ENCODE measurements at places on chromosomes 7 and 10.
A peak's percentile ranks its signal among the peaks of the same experiment; 100 is the strongest.

GRCh38 chr7:2461268-2462026, 14.8 kb downstream of the GRIFIN start:
- no peak for DNase-seq

DNA sequence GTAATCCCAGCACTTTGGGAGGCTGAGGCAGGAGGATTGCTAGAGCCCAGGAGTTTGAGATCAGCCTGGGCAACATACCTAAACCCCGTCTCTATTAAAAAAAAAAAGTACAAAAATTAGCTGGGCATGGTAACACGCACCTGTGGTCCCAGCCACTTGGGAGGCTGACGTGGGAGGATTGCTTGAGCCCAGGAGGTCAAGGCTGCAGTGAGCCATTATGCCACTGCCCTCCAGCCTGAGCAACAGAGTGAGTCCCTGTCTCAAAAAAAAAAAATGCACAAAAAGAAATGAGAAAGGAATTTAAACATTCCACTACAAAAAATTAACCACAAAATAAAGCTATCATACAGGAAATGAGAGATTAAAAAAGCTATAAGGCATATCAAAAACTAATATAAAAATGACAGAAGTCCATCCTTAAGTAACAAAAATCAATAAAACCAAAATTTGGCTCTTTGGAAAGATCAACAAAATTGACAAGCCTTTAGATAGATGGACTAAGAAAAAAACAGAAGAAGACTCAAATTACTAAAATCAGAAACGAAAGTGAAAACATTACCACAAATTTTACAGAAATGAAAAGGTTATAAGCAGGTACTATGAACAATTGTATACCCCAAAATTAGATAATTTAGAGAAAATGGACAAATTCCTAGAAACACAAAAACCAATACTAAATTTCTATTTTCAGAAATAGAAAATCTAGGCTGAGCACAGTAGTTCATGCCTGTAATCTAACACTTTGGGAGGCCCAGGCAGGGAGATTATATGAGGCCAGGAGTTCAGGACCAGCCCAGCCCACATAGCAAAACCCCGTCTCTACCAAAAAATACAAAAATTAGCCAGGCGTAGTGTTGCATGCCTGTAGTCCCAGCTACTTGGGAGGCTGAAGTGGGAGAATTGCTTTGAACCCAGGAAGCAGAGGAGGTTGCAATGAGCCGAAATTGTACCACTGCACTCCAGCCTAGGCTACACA, 42.4 kb upstream of the NANOS1 start:
- DNase-seq = no peak

GRCh38 chr10:6171881-6172695, 30.6 kb upstream of the PFKFB3 start:
- peak; percentile 85 for DNase-seq

DNA sequence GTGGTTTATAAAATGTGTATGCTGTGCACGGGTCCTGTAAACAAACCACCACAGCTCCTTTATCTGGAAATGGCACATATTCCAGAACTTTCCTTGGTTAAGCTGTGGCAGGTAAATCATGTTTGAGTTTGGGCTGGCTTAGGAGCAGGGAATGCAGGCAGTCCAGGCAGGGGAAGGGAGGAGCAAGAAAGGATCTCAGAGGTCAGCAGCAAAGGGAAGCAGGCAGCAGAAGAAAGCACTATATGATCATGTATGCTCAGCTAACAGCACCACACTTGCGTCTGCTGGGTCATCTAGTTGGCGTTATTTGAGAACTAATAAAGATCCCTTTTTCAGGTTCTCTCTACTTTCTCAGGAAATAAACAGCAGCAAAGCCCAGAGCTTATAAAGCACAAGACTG, 7.8 kb downstream of the ICA1 start:
- no peak for DNase-seq

DNA sequence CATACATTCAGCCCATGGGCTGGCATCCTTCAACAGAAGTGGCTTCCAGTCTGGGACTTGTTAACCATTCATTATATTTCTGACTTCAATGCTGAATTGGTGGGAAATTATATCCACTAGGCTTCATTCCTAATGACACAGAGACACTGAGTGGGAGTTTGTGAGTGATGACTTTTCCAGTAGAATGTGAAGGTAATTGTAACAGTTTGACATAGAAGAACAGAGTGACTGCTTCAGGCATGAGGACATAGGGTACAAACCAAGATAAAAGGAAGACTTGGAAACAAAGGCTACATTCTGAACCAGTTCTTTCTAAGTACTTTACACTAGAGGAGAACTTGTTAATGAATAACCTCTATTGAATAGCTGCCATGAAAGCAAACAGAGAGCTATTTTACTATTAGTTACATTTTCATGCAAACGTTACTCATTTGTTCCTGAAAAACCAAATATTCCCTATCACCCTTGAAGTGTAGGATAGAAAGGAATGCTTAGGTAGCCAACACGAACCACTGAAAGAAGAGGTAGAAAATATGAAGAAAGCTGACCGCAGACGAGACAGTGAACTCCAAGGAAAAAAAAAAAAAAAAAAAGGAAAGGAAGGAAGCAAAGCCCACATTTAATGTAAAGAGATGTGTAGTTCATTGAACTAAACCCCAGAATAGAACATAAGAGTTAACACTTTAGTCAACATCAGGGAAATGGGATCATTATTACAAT, 237.0 kb upstream of the SEMA3C start:
- DNase-seq = no peak

GRCh38 chr10:36416513-36416912, 708.9 kb upstream of the ANKRD30A start:
- no peak for DNase-seq

All from tibial artery (tissue), 4 donors.